MG63 (cell line): ENCODE measurements at places on chromosomes 2 and 18. TPM values are rescaled to one million over a fixed set of nuclear protein-coding genes. Genes with fewer than 3 reads are reported as not detected.

DNA sequence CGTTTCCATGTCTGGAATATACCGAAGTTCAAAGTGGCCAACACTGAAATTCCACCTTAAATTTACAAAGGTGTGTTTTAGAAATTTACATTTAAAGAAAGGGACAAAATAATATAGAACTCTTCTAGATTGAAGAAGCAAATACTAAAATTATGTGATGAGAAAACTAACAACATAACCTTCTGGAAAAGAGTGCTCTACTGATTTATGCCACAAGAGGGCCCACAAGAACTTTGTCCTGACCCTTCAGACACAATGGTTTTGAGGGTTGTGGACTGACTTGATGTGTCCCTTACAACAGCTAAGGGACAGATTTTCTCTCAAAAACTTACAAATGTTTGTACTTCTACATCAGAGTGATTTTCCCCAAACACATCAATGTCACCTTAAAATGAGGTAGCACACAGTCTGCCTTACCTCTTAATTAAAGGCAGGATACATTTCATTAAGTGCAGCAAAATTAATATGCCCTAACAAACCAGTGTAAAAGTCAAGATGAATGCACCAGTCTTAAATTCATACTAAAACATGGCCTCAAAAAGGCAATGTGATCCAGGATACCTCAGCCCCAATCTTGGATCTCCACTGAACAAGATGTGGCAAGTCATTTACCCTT, 36.2 kb downstream of the EIF2AK3 start:
- no peak for DNase-seq

- no peak for DNase-seq
These were observed 28.2 kb upstream of the GALNT1 start for GRCh38 chr18:35553300-35553699.

GRCh38 chr2:10775021-10775780, 37.4 kb downstream of the PDIA6 start:
- no peak for DNase-seq

GRCh38 chr18:62576845-62577512, 54.2 kb downstream of the ZCCHC2 start:
- no peak for DNase-seq

DNA sequence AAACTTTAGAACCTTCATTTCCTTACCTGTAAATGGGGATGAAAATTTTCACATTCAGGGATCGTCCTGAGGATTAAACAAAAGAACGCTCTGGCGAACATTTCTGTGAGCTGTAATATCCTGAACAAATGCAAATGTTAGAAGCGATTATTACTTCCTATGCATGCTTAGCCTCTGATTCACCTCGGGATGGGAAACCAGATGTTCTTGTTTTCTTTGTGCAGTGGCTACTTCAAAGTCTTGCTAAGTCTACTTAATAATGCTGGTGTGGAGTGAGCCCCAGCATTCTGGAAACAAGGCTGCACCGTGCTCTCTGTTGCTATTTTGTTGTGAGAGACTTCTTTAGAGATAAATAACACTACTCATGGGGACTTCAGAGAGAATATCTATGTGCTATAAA, 119.1 kb upstream of the PELI1 start:
- DNase-seq, result no peak

DNA sequence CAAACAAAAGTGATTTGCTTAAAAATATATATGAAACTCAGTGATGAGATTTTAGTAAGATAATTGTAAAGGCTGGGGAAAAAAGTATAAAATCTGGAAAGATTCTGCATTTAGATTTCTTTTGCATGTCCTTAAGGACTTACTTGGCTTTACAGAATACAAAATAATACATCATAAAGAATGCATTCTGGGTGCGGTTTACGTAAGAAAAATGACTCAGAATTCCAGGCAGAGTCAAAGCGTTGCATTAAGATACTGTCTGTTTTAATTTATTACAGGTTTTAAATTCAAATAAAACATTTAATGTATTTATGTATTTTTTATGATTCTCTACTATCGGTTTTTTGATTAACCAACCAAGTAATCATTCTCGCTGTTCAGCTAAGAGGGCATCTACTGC, 178.0 kb downstream of the SH3BP4 start:
- no peak for DNase-seq

- DNase-seq, result no peak
These were observed 144.9 kb downstream of the ACOXL start for GRCh38 chr2:110877031-110877827.

HRH4 gene
- 0.16 TPM in 1 of 2 replicates, not detected in the other for total RNA-seq

CHRNG gene
- total RNA-seq, result not detected in 2 replicates

RIT2 gene
- total RNA-seq, result not detected in 2 replicates

CTLA4 gene
- total RNA-seq, result not detected in 2 replicates

NCKAP1 gene
- 106 and 287 TPM in 2 replicates for total RNA-seq
